ENCODE measurements at places on chromosomes 3 and 15.

GRCh38 chr3:18132991-18133390, 292.1 kb downstream of the SATB1 start:
- H3K36me3 ChIP-seq = no peaks in the 10 kb centered on the region
- H3K27me3 ChIP-seq = no peaks in the 10 kb centered on the region
- H3K4me3 ChIP-seq = no peak overlapping the region
- DNase-seq = no peak
- peaks cover 7% of the 10 kb centered on the region for H3K4me1 ChIP-seq
- no peak overlapping the region for H3K27ac ChIP-seq

DNA sequence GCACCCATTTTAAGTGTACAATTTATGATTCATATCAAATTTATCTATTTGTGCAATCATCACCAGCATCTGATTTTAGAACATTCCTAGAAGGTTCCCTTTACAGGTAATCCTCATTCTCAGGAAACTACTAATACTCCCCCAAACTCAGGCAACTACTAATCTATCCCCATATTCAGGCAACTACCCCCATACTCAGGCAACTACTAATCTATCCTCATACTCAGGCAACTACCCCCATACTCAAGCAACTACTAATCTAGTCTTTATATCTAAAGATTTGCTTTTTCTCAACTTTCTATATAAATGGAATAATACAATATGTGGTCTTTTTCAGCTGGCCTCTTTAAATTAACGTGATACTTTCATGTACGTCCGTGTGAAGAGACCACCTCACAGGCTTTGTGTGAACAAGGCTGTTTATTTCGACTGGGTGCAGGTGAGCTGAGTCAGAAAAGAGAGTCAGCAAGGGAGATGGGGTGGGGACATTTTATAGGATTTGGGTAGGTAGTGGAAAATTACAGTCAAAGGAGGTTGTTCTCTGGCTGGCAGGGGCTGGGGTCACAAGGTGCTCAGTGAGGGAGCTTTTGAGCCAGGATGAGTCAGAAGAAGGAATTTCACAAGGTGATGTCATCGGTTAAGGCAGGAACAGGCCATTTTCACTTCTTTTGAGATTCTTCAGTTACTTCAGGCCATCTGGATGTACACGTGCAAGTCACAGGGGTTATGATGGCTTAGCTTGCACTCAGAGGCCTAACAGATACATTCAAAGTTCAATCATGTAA, 1444.5 kb upstream of the CADM2 start:
- no peaks in the 10 kb centered on the region for H3K4me1 ChIP-seq
- DNase-seq = no peak
- no peaks in the 10 kb centered on the region for H3K27me3 ChIP-seq
- H3K4me3 ChIP-seq = no peak overlapping the region

DNA sequence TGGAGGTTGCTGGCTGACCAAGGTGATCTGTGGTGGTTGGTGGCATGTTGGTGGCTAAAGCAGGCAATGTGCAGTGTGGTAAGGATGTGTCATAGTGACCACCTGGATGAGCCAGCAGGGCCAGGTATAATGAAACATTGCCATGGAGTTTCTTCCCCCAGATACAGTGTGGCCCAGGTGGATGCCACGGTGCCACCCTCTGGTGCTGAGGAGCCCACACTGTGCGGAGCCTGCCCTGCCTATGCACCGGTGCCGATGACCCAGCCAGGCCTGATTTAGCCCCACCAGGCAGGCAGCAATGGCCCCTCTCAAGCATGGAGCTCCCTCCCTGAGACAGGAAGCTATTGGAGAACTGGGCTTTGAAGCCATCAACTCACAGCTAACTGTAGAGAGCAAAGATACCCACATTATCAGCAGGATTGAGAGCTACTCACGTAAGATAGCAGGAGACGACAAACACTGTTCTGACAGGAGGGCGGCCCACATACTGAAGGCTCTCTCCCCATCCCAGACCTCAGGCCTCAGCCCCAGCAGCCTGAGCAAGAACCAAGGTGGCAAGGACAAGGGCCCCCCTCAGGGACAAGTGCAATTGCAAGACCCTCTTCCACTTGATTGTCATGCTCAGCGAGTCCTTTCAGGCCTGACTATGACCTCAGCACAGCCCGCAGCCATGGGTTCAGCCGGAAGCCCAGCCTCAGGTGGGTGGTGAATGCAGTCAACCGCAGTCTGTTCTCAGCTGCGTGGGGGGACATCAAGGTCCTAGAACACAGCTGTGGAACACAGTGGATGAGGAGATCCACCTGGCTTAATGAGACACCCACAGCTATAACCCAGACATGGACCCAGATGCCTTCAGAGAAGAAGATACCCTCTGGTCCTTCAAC, 82.8 kb upstream of the CDV3 start:
- H3K4me3 ChIP-seq = peak overlapping the region; percentile 33
- no peaks in the 10 kb centered on the region for H3K36me3 ChIP-seq
- peak; percentile 90 for DNase-seq
- peaks cover 26% of the 10 kb centered on the region for H3K4me1 ChIP-seq

DNA sequence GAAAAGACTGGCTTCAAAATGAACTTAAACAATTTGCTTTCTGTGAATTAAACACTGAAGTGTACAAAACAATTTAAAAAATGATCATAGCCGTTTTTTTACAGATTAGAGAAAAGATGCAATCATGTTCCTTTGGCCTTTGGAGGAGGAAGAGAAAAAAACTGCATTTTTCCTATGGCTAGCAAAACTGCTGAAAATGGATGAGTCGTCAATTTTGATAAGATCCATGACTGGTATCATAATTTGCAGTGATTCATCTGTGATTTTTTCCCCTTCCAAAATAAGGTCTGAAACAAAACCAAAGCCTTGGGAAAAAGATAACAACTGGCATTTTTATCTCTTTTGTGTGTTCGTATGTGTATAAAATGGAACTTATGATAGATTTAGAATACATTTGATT, 255.6 kb upstream of the SATB1 start:
- no peak overlapping the region for H3K27ac ChIP-seq
- no peak overlapping the region for H3K4me3 ChIP-seq
- H3K36me3 ChIP-seq = no peaks in the 10 kb centered on the region
- H3K27me3 ChIP-seq = no peaks in the 10 kb centered on the region
- DNase-seq = no peak

GRCh38 chr3:67712259-67712658, 57.8 kb upstream of the SUCLG2 start:
- no peak overlapping the region for H3K27ac ChIP-seq
- no peaks in the 10 kb centered on the region for H3K4me1 ChIP-seq
- no peak for DNase-seq
- H3K36me3 ChIP-seq = no peaks in the 10 kb centered on the region
- H3K27me3 ChIP-seq = no peaks in the 10 kb centered on the region

- H3K36me3 ChIP-seq = no peaks in the 10 kb centered on the region
- H3K27ac ChIP-seq = no peak overlapping the region
- H3K27me3 ChIP-seq = no peaks in the 10 kb centered on the region
- no peak for DNase-seq
- no peaks in the 10 kb centered on the region for H3K4me1 ChIP-seq
Observed at GRCh38 chr15:95799286-95800200, 531.0 kb upstream of the NR2F2 start.

DNA sequence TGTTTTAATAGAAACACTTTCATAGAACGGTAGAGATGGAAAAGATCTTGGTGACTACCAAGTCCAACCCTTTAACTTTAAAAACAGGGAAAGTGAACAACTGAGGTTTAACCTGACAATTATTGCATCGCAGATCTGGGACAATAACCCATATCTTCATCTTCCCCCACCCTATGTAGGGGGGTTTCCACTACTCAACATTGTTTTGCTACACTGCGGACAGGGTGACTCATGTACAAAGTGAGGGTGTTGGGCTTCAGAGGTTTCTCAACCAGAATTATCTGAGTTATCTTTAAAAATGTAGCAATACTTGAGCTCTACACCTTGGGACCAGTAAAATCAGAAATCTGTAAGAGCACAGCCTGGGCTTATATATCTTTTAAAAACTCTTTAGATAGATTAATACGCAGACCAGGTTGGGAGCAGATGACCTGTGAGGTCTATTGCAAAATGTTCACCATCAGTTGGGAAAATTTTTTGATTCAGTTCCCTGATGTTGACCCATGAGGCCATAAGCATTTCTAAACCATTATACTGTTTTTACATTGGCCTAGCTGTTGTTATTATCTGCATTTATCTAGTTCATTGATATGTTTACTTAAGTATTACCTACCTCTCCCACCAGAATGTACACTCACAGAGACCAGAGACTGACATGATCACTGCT, 103.6 kb upstream of the ICE2 start:
- H3K27me3 ChIP-seq = no peaks in the 10 kb centered on the region
- no peaks in the 10 kb centered on the region for H3K36me3 ChIP-seq
- no peak for DNase-seq

- H3K27me3 ChIP-seq = no peaks in the 10 kb centered on the region
- no peak overlapping the region for H3K4me3 ChIP-seq
- no peak overlapping the region for H3K27ac ChIP-seq
- no peaks in the 10 kb centered on the region for H3K4me1 ChIP-seq
Observed at GRCh38 chr3:150931745-150932144, 26.5 kb upstream of the MINDY4B start.

DNA sequence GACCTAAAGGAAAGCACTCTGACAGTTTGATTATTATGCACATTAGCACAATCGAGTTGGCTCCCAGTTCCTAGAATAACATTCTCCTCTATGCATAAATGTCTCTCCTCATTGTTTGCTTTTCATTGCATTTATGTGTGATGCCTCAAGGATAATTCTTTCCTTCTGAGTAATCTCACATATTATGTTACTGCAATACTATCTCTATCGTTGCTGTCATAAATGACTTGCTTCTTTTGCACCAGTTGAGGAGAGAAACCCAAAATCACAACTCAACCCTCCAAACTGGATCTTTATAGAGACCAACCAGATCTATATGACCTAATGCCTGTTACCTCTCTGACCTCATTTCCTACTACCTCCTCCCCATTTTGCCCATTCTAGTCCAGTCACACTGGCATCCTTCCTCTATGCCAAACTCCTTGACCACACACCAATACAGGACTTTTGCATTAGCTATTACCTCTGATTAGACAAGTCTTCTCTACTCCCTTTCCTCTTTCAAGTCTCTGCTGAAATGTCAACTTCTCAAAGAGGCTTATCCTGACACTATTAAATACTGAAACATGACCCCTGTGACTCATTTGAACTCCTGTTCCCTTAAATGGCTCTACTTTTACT, 1026.0 kb downstream of the TUSC7 start:
- DNase-seq = no peak
- H3K27me3 ChIP-seq = no peaks in the 10 kb centered on the region
- no peak overlapping the region for H3K27ac ChIP-seq
- no peaks in the 10 kb centered on the region for H3K36me3 ChIP-seq

- no peaks in the 10 kb centered on the region for H3K27me3 ChIP-seq
- H3K4me1 ChIP-seq = peaks cover 49% of the 10 kb centered on the region
- no peaks in the 10 kb centered on the region for H3K36me3 ChIP-seq
- peak overlapping the region; percentile 96 for H3K27ac ChIP-seq
- no peak for DNase-seq
- H3K4me3 ChIP-seq = peak overlapping the region; percentile 83
Observed at GRCh38 chr3:23916152-23916885, 471 bp downstream of the NKIRAS1 start.

- H3K27ac ChIP-seq = peak overlapping the region; percentile 93
- no peaks in the 10 kb centered on the region for H3K36me3 ChIP-seq
- H3K4me3 ChIP-seq = no peak overlapping the region
- no peaks in the 10 kb centered on the region for H3K27me3 ChIP-seq
Observed at GRCh38 chr15:55218056-55218455, 21.3 kb upstream of the RSL24D1 start.

DNA sequence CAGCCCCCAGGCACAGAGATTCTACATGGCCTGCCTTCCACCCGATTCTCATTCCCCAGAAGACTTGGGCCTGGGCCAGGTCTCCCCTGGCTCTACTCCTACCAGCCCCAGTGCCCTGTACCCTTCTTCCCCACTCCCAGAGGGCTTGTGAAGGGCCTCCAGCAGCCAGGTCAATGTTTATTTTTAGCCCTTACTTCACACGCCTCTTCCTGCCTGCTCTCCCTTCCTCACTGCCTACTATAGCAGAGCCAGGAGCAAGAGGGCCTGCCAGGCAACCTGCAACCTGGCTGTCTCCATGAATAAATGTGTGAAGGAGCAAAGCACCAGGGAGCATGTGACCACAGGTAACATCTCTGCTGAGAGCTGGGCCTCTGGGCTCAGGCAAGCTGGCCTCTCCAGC, 26.4 kb upstream of the APEH start:
- no peak overlapping the region for H3K27ac ChIP-seq
- H3K36me3 ChIP-seq = no peaks in the 10 kb centered on the region
- H3K4me3 ChIP-seq = no peak overlapping the region

- H3K4me1 ChIP-seq = no peaks in the 10 kb centered on the region
- no peak for DNase-seq
- H3K27ac ChIP-seq = no peak overlapping the region
Observed at GRCh38 chr15:100495861-100496260, 32.9 kb downstream of the CERS3 start.

DNA sequence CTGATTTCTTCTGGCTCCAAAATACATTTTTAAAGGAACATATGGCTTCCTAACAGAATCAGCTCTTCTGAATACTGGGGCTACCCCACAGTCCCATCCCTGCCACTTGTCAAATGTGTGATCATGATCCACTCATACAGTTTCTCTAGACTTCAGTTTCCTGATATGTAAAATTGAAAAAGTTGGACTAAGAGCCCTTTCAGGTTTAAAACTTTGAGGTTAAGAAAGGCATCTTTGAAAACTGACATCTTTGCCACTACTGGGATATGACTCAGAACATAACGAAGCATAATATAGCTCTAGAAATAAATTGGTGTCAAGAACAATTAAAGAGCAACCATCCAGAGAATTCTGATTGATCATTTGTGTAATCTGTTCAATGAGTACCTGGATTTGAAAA, 248.3 kb downstream of the IL5RA start:
- no peak for DNase-seq
- no peaks in the 10 kb centered on the region for H3K4me1 ChIP-seq
- H3K27ac ChIP-seq = no peak overlapping the region
- H3K27me3 ChIP-seq = no peaks in the 10 kb centered on the region
- H3K4me3 ChIP-seq = no peak overlapping the region

DNA sequence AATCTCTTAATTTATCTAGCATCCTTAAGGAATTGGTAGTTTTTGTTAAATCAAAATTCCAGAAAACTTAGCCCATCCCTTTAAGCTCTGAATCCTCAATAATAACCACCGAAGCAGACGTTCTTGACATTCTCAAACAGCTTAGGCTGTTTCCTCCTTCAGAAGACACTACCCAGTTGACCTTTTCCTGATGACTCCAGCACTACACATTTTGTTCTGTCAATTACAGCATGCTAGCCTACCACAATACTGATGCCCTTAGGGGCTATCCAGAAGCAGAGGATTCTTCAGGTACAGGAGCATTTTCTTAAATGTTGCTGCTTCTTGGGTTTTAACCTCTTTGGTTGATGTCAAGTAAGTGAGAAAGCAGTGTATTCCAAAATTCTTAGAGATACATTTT, 33.4 kb downstream of the ETV5 start:
- H3K27ac ChIP-seq = no peak overlapping the region
- no peak for DNase-seq
- H3K36me3 ChIP-seq = no peaks in the 10 kb centered on the region
- H3K4me3 ChIP-seq = no peak overlapping the region
- no peaks in the 10 kb centered on the region for H3K27me3 ChIP-seq
- H3K4me1 ChIP-seq = no peaks in the 10 kb centered on the region
